ENCODE measurements at places on chromosomes 1 and 21.
A peak's percentile ranks its signal among the peaks of the same experiment; 100 is the strongest.

DNA sequence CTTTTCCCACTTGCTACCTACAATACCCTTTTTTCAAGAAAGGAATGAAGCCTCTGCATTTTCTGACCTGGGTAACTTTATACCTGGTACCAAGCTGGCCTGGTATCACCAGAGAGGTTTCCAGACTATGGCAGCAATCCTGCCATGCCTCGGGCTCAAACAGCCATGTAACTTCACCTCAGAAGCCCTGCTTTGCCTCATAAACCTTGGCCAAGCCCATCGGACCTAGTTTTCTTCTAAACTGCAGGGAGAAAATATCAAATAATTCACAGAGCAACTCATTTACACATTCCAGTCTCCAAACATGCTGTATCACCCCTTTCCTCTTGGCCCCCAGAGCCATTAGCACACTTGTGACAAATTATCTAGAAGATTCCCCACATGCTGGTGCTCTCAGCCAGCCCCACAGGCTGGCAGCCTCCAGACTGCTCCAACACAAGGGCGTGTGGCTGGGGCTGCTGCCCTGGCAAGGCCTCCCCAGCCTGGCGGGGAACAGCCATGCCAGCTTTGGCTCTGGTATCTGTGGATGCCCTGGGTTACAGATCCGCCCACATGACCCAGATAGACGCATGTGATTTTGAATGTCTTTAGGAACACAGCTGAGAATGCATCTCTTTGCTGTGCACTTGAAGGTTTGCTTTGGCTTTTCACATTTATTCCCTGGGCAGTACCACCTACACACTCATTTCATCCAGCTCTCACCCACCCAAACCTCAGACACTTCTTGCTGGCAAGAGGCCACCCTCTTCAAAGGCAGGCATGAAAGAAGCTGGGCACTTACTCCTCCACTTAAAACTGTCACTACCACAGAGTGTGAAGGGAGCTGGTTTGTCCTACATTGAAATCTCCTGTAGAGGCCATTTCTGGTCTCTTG is 70.0 kb upstream of the BCAR3 start:
- no peak for DNase-seq

- DNase-seq, result no peak
These were observed 246.4 kb upstream of the ADAMTS5 start for GRCh38 chr21:27213303-27213702.

DNA sequence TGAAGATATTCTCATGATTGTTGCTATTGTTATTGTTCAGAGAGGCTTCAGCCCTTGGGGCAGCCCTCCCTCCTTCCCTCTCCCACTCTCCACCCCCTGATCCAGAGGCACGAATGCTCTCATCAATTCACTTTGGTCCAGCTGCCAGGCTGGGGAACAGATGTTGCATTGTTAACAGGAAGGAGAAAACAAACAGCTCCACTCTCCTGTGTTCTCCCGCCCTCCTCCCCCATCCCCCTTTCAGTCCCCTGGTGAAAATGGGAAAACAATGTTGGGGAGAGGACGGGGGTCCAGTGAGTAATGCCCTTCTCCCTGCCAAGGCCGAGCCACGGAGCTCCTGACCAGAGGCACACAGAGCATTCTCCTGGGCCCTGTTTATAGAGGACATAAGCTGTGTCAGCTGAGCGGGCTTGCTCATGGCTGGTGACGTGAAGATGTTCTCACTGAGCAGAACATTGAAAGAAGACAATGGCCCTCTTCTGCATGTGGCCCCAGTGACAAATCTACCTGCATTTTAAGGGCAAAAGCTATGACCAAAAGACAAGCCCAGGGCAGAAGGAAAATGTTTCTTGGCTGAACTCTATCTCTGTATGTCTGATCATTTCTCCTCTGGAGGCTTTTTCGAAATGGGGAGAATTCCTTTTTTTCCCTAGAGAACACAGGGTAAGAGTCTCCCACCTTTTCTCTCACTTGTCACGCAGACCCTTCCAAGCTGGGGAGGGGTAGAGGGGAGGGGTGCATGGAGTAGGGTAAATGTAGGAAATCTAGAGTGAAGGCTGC is 111.7 kb downstream of the GLUL start:
- no peak for DNase-seq

DNA sequence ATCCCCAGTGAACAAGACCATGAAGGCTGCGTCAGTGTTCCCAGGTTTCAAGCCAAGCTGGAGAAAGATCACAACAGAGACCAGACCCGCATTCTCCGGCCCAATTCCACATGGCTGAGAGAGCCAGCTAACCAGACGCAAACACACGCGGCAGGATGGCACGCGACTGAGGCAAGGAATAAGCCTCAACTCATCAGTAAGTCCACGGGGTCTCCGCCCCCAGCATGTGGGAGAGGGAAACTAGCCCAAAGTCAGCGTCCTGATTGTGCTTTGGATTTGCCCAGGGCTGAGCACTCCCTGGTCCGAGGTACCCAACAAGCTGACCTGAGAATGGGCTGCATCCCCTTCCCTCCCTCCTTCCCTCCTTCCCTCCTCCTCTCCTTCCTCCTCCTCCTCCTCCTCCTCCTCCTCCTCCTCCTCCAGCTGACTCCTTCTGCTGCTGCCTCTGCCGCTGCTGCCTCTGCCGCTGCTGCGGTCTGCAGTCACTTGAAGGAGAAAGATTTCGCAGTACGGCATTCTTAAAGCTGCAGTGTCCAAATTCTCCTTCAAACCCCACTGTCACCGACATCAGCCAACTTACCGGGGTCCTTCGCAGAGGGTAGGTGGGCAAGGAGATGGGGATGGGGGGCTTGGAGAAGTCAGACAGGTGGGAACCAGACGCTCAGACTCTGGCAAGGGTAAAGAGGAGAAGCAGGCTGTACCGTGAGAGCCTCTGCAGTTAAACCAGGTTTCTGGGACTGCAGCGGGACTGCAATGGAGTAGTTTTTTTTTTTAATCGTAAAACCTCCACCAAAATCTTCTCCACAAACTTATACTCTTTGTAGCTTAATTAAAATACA is 33.0 kb upstream of the H6PD start:
- no peak for DNase-seq

DNA sequence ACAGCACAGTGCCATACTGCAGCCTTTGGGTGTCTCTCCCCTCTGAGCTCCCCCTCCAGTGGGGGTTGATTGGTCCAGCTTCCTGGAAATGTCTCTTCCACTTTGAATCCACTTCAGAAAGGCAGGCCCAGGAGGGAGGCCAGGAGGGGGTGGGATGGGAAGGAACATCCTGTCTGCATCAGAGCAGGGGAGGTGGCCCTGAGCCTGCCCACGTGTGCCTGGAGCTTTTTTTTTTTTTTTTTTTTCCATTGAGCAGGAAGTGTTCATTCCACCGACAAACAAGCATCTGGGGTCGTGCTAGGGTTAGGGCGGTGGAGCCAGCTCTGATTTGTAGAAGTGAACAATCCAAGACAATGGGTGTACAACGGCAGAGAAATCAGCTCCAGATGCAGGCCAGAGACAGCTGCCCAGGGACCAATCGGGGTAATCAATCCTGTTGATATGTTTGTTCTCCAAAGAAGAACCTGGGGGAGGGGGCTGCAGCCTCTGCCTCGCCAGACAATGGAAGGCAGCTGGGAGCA is 93.3 kb downstream of the SSBP3 start:
- no peak for DNase-seq

- DNase-seq, result no peak
These were observed 57.5 kb downstream of the KIAA0319L start for GRCh38 chr1:35499652-35500176.

GRCh38 chr1:45258059-45258650 is 51.8 kb upstream of the ZSWIM5 start:
- DNase-seq, result no peak

- DNase-seq, result peak; percentile 25
These were observed 407 bp downstream of the CAMSAP2 start for GRCh38 chr1:200738949-200739651.

- DNase-seq, result no peak
These were observed 91.2 kb downstream of the USH2A start for GRCh38 chr1:216332003-216332402.

- no peak for DNase-seq
These were observed 260.5 kb upstream of the CHRM3 start for GRCh38 chr1:239125893-239126292.

GRCh38 chr1:90336552-90337324 is 341.8 kb downstream of the ZNF326 start:
- DNase-seq, result no peak

- no peak for DNase-seq
These were observed 148.2 kb upstream of the COL11A1 start for GRCh38 chr1:103256490-103256889.

- no peak for DNase-seq
These were observed 214.6 kb downstream of the GRIK1 start for GRCh38 chr21:29725025-29725736.

- DNase-seq, result no peak
These were observed 33.3 kb upstream of the KCNE1 start for GRCh38 chr21:34545079-34545884.

GRCh38 chr21:33230545-33231324 is 997 bp downstream of the IFNAR2 start:
- no peak for DNase-seq

DNA sequence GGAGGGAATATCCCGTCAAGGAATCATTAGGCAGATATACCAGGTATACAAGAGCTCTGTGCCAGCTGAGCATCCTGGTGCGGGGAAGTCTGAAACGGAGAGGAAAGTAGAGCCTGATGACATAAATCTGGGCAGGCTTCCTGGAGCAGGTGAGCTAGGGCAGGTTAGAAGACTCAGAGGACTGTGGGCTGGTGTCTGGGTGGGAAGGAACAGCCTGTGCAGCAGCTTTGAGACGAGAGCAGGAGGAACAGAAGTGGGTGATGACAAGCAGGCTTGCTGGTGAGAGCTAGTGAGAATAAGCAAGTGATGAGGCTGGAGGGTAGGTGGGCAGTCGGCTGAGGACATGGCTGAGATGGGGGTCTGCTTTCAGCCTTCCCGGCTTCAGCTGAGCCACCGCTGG is 6.7 kb downstream of the CELSR2 start:
- no peak for DNase-seq

- DNase-seq, result no peak
These were observed 113.9 kb downstream of the DSCAM start for GRCh38 chr21:40733024-40733397.

GRCh38 chr1:241857131-241857530 is 9.1 kb downstream of the EXO1 start:
- DNase-seq, result no peak

GRCh38 chr1:58921342-58921741 is 137.5 kb upstream of the JUN start:
- DNase-seq, result no peak

DNA sequence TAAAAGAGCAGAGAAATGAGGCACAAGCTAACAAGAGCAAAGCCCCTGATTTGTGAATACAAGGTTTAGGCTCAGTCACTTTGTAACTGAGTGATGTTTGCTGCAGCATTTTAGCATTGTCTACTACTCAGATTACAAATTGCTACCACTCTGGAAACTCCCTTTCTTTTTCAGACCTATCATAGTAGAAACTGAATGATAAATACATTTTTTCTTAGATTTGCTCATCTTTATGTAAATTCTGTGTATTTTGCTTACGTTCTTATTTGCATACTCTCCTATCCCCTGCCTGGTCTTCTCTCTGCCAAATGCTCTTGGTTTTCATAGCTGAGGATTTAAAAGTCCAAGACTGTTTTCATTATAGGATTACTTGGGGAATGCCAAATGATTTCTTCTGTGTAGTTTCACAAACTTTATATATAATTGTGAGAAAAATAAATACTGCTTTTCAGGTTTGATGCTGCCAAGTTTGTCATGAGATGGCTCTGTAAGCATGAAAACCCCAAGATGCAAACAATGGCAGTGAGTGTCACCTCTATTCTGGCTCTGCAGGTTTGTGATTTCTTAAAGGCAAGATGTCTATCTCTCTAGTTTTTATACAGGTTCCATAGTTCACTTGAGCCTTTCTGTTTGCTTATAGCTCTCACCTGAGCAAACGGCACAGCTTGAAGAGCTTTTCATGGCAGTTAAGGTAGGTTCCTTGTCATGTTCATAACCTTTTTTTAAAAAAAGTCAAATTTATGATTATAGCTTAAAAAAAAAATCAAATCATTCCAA is 24.7 kb downstream of the ZYG11A start:
- DNase-seq, result no peak

- DNase-seq, result no peak
These were observed 29.1 kb downstream of the LAMC2 start for GRCh38 chr1:183215076-183215720.

- DNase-seq, result no peak
These were observed 7.3 kb upstream of the STUM start for GRCh38 chr1:226541231-226541630.

- DNase-seq, result no peak
These were observed 12.5 kb upstream of the PKP1 start for GRCh38 chr1:201270616-201271390.

GRCh38 chr1:230031131-230031530 is 35.9 kb upstream of the GALNT2 start:
- DNase-seq, result no peak

DNA sequence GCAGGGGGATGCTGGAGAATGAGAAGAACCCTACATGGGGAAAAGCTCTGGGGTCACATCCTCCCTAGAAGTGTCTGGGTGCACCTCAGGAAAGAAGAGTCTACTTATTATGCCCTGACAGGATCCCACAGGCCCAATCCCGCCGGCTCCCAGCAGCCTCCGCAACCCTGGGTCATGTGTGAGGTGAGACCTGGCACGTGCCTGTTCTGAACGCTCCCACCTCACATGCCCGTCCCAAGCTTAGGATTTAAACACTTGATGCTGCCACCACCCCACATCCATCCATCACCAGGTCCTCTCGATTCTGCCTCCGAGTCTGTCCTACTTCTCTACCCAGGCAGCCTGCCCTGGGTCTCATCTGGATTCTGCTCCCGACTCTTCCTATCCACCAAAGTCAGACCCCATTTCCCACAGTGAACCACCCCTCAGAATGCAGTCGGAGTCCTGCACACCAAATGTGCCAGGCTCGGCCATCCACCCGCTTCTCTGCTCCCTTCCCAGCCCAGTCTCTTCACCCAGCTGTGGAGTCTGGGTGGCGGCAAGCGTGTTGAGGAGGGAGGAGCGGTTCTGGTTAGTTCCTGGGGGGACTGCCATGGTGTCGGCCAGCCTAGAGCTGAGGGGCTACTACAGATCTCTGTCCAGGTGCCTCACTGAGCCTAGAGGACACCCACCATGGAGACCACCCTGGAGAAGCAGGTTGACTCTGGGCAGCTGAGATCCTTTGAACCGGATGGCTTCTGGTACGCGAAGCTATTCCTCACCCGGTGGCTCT is 23.9 kb downstream of the SLC2A1 start:
- DNase-seq, result no peak

GRCh38 chr1:40903106-40903505 is 40.9 kb upstream of the CITED4 start:
- DNase-seq, result no peak

Data from activated CD8-positive, alpha-beta memory T cell treated with anti-CD3 and anti-CD28 coated beads for 1 hour (primary cell).